Stimulated activated memory B cell treated with anti-CD40 and anti-IgM and Interleukin-4, amounts not matched to agents 10 μg/mL and 1 μg/mL and 100 μg/mL, for 72 hours (primary cell): ENCODE measurements at places on chromosomes 2 and 18.

- peaks cover 76% of the 10 kb centered on the region for H3K27me3 ChIP-seq
- ATAC-seq: no peak
- H3K27ac ChIP-seq: no peak overlapping the region
- H3K36me3 ChIP-seq: no peaks in the 10 kb centered on the region
- H3K4me3 ChIP-seq: no peak overlapping the region
- H3K4me1 ChIP-seq: peaks cover 15% of the 10 kb centered on the region
These were observed 77.0 kb downstream of the CIB4 start for GRCh38 chr2:26564121-26564644.

DNA sequence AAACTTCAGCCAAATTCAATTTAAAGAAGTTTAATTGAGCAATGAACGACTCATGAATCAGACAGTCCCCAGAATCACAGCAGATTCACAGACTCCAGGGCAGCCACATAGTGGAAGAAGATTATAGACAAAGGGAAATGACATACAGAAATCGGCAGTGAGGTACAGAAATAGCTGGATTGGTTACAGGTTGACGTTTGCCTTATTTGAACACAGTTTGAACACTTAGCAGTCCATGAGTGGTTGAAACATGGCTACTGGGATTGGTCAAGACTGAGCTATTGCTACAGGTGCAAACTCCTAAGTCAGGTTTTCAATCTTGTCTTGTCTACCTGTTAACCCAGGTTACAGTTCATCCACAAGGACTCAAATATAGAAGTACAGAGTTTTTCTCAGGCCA lies 169.6 kb downstream of the DLGAP1 start:
- H3K27ac ChIP-seq: no peak overlapping the region
- no peaks in the 10 kb centered on the region for H3K27me3 ChIP-seq
- H3K36me3 ChIP-seq: no peaks in the 10 kb centered on the region
- no peaks in the 10 kb centered on the region for H3K4me1 ChIP-seq
- no peak overlapping the region for H3K4me3 ChIP-seq

DNA sequence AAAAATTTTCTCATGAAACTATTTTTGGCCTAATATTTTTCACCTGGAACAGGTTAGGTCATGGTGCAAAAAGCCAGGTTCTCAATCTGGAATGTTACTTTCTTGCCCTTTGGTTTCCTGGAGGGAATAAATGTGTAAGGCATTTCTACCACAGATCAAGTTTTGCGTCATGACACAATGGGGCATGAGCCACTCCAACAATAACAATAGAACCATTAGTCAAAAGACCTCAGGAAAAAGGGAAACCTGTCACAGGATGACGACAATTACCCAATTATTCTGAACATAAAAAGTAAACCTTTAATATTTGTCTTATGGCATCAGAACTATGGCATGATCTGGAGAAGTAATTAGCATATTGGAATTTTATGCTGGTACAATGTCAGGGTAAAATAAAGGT lies 88.2 kb upstream of the HNRNPA3 start:
- H3K36me3 ChIP-seq: no peaks in the 10 kb centered on the region
- H3K4me1 ChIP-seq: no peaks in the 10 kb centered on the region
- no peak overlapping the region for H3K4me3 ChIP-seq
- H3K27ac ChIP-seq: no peak overlapping the region
- no peak for ATAC-seq

DNA sequence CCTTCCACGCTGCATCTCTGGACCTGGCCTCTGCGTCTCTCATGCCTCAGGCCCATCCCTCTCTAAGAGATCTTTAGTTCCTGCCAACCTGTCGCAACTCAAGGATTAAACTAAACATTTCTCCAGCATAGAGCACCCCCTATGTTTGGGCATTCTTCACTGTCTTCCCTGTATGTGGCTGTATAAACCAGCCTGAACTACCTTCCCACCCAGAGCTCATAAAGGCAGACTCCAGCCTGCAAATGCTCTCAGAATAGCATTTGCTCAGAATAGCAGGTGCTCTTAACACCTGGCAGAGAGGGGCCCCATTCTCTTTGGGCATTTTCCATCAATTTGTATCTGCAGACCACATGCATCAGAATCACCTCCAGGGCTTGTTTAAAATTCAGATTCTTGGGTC lies 83.4 kb downstream of the EHD3 start:
- no peak for ATAC-seq
- no peak overlapping the region for H3K4me3 ChIP-seq
- H3K4me1 ChIP-seq: peaks cover 38% of the 10 kb centered on the region
- no peaks in the 10 kb centered on the region for H3K27me3 ChIP-seq
- peak overlapping the region; percentile 59 for H3K27ac ChIP-seq

DNA sequence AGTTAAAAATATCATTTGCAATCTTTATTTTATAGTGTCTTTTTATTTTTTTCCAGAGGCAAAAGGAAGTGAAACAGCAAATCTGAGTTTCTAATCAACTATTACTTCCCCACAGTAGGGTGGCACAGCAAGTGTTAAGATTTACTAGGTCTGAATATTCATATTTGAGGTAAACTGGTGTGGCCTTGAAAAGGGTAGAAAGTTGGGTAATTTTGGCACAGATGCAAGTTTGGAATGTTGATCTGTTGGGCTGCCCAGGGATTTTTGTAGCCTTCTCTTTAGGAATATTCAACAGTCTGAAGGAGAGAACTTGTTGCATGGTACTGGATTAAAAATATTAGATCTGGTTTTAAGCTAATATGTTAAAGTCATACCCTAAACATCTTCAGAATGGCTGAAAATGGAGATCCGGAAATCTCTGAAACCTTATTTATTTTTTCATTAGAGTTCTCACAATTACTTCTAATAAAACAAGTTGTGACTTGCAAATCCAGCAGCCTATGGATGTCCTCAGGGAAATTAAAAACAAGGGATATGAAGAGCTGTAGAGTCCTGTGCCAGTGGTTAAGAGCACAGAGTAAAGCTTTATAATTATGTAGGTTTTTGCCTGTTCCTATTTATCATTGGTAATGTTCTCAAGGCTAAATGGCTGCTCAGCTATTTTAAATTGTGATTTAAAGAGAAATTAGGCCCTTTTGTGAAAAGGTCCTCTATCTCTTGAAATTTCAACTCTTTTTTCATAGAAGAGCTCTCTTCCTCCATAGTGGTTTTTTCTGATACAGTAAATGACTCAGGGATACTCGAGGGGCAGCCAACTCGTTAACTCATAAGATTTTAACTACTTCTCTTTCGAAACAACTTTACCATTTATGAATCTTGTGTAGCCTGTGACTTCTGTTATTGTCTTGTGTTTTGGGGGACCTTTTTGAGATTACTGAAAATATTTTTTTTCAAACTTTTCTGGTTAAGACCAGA lies 11.0 kb downstream of the TANK start:
- H3K36me3 ChIP-seq: peaks cover 69% of the 10 kb centered on the region
- peak overlapping the region; percentile 87 for H3K27ac ChIP-seq
- H3K4me3 ChIP-seq: peak overlapping the region; percentile 48
- peak; percentile 56 for ATAC-seq
- H3K4me1 ChIP-seq: peaks cover 97% of the 10 kb centered on the region
